CD4-positive, alpha-beta T cell treated with Interferon gamma for 1 hour (primary cell): ENCODE measurements at places on chromosomes 7 and 10.

GRCh38 chr10:64288404-64288803, 767.2 kb downstream of the REEP3 start:
- DNase-seq: no peak

DNA sequence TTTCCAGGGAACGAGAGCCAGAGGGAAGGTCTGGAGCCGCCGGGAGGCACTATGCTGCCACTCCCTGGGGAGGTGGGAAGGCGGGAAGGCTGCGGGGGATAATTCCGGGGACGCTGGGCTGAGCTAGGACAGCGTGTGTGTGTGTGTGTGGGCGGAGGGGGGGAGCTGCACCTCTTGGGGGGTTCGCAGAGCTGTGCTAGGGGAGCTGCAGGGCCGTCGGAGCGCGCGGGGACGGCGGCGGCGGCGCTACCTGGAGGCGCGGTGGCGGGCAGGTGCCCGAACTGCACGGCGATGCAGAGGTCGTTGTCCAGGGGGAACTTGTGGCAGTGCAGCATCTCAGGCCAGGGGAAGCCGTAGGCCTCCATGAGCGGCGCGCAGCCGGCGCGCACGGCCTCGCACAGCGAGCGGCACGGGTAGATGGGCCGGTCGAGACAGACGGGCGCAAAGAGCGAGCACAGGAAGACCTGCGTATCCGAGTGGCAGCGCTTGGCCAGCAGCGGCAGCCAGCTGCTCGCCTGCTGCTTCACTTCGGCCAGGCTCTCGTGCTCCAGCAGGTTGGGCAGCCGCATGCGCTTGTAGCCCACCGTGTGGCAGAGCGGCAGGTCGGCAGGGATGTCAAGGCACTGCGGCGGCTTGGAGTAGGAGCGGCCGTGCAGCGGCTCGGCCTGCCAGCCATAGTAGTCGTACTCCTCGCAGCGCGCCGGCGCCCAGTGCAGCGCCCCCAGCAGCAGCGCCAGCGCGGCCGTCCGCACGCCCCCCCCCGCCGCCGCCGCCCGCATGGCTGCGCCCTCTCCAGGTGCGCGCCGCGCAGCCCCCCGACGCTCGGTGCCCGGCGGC, 526 bp downstream of the SFRP5 start:
- no peak for DNase-seq

GRCh38 chr10:48655411-48656240, 29.0 kb upstream of the WDFY4 start:
- DNase-seq: no peak

DNA sequence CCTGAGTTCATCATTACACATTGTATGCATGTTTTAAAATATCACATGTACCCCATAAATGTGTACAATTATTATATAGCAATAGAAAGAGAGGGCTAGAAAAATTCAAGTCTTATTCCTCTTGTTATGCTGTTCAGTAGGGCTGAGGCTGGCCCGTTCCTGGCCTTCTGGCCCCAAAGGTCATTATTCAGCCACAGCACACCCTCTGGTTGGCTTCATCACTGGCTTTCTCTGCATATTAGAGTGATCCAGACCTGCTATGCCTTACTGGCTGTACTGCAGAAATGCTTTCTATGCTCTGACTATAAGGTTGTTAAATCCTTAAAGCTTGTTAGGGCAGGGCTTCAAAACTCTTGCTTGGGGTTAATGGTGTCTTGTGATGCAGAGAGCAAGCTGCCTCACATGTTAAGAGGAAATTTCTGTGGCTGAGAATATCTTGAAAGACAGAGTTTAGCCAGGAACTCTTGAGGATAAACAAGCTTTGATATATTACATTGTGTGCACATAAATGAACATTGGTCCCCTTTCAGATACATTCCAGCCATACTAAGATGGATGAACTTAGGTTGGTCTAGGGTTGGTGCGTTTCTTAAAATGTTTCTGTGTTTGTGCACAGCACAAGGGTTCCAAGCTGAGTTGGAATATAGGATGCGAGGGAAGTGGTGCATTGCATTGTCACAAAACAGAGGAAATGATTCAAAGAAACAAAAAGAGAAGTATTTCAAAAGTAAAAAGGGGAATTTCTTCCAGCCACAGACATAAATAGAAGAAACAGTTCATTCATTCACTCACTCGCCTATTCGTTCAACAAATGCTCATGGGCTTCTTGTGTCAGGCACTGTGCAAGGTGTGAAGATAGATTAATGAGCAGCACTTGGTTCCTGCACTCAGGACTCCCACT, 61.6 kb upstream of the WDR11 start:
- DNase-seq: no peak

DNA sequence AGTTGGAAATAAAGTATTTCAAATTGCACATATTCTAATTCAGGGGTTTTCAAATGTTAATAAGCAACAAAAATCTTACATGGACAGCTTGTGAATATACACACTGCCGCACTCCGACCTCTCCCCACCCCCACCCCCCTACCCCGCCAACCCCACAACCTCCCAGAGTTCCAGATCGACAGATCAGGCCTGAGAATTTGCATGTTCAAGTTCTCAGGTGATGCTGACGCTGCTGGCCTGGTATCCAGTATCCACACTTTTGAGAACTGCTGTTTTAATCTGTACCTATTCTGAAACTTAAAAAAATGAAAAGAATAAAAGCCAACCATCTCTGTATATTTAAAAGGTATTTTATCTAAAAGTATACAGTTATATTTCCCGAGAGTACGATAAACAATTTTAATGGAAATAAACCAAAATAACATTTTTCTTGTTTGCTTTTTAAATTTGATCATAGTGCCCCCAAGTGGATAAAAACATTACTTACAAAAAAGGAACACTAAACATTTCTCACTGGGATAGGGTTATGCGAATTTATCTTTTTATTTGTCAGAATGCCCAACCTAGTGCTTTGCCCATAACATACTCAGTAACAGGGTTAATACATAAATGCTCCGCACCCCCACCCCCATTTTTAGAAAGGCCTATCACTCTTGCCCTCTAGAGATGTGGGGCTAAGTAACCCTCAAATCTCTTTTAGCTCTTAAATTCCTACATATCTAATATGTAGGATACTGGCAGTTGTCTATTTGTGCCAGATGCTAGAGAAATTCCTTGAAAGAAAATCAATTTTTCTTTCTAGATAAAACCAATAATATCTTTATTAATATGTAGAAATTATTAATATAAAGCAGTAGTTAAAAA, 166.3 kb downstream of the RNF133 start:
- no peak for DNase-seq

DNA sequence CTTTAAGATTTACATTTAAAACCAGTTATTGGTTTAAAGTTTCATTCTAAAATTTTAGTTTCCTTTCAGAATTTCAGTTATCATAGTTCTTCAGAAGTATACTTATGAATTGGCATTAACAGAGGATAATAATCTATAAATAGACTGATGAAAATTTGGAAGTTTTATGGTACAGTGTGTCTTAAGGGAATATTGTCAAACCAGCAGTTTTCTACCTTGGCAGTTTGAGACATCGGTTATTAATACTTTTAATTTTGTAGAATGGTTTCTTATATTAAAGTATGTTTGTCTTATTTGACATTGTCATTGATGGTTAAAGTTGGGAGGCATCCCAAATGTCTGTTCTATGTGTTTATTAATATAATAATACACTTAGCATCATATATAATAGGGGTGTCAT, 2.0 kb downstream of the AHR start:
- DNase-seq: no peak
